Natural killer cell (primary cell): ENCODE measurements at places on chromosomes 13 and 19.

- no peak overlapping the region for H3K4me3 ChIP-seq
- H3K27me3 ChIP-seq = no peaks in the 10 kb centered on the region
- H3K36me3 ChIP-seq = no peaks in the 10 kb centered on the region
- H3K27ac ChIP-seq = no peak overlapping the region
Observed at GRCh38 chr13:41398494-41399170, 58.7 kb upstream of the RGCC start.

DNA sequence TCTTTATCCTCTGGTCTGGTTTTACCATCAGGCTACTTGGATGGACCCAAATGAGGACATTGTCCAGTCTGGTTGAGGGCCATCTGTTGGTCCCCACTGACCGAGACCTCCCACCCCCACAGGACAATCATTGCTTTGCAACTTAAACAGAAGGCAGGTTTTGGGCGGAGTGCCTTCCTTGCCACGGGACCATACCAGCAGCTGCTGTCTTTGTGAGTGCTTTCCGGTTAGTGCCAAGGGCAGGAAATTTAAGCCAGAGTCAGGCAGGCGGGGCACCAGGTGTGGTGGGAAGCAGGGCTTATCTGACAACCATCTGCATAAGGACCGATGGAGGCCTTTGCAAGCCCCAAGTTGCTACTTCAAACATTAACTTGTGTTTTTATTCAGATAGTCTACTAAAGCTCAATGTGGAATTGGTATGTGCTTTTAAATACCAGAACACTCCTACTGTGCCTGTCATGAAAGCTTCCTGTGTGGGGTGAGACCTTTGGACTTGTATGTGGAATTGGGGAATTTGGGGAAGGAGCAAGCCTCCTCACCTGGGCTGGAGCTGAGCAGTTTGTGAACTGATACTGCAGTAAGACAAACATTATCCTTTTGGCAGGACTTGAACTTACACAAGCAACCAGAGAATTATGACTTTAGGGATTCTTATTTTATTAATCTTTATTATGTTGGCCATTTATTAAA lies 39.3 kb upstream of the UBE2L5 start:
- no peak overlapping the region for H3K27ac ChIP-seq
- no peak for DNase-seq
- H3K36me3 ChIP-seq = no peaks in the 10 kb centered on the region
- H3K4me3 ChIP-seq = no peak overlapping the region

DNA sequence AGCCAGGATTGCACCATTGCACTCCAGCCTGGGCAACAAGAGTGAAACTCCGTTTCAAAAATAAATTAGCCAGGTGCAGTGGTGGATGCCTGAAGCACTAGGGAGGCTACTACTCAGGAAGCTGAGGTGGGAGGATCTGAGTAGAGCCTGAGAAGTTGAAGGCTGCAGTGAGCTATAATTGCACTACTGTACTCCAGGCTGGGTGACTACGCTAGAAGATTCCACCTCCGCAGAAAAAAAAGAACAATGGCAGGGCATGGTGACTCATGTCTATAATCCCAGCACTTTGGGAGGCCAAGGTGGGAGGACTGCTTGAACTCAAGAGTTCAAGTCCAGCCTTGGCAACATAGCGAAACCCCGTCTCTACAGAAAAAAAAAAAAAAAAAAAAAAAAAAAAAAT lies 20.5 kb downstream of the HAUS8 start:
- H3K27me3 ChIP-seq = no peaks in the 10 kb centered on the region
- no peak overlapping the region for H3K27ac ChIP-seq
- DNase-seq = no peak

GRCh38 chr19:33796164-33796875 lies at the start of gene KCTD15:
Gene KCTD15 (plus strand): TSS chr19:33796870. CDS start chr19:33800455, 3,585 bp downstream.
- H3K4me3 ChIP-seq = peak within 1 kb of the TSS; percentile 34
- H3K27me3 ChIP-seq = peaks cover 4% of the 10 kb centered on the region
- H3K4me1 ChIP-seq = peaks cover 6% of the 10 kb centered on the region
- DNase-seq = no peak
- H3K36me3 ChIP-seq = no peaks in the 10 kb centered on the region

DNA sequence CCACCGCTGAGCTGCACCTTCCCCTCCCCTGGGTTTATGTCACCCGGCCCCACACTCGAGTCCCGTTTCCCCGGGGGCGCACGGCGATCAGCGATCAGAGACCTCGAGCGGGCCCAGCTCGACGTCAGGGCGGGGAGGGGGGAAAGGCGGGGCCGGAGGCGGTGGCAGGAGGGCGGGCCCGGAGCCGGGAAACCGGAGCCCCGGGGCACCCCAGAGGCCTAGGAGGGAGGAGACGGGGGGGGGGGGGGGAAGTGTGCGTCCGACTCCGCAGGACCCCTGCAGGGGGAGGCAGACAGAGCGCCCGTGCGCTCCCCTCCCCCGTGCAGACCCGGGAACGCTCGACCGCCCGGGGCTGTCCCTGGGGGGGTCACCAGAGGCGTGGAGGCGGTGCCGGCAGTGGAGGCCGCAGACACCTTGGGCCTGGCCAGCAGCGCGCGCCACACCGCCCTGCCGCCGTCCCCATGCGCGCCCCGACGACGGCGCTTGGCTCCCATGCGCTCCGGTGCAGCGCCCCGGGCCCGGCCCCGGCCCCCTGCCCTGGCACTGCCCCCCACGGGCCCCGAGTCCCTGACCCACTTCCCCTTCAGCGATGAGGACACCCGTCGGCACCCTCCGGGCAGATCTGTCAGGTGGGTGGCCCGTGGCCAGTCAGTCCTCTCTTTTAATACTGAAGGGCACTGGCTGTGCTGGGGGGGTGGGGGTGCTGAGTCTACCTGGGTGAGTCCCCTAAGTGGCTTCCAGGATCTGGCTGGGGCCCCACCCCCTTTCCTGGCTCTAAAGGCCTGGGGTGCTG lies 11.8 kb downstream of the PDE4A start:
- peaks cover 56% of the 10 kb centered on the region for H3K4me1 ChIP-seq
- H3K4me3 ChIP-seq = peak overlapping the region; percentile 52
- no peaks in the 10 kb centered on the region for H3K36me3 ChIP-seq
- H3K27me3 ChIP-seq = no peaks in the 10 kb centered on the region
